NCI-H2081 treated with DMSO at 0.1 percent for 48 hours (cell line): ENCODE measurements at places on chromosomes 16 and 17.

- DNase-seq = no peak
Observed at GRCh38 chr17:43446773-43447172, 37.0 kb upstream of the DHX8 start.

DNA sequence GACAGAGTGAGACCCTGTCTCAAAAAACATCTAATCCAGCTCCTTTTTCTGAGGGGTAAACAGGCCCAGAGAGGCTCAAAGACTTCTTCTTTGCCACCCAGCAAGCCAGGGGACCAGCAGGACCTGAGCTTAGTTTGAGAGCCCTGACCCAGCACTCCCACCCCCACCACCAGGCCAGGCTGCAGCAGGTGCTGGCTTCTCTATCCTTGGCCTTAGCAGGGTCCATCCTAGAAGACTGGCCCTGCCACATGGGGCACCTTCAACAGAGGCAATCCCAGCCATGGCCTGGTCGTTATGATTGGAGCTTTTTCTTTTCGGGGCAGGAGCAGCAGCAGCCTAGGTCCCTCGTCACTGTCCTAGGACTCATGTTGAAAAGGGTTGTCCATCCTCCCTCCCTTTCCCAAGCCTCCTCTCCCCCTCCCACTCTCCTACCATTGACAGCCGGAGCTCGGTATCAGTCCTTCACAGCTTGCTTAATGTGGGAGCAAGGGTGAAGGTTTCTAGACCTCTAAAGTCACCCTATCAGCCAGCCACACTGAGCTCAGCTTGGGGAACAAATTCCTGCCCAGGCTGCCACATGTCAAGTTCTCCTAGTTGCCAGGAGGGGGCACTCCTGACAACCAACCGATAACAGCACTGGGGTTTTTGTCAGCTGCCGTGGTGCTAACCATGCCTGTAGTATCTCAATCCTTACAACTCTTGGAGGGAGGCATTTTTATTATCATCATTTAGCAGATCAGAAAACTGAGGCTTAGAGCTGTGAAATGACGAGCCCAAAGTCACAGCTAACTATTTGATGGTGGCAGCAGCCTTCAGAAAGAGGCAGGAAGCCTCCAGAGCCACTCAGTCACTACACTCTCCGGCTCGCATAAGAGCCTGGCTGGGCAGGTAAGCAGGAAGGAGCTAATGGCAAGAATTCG, 11.2 kb downstream of the MRPL27 start:
- no peak for DNase-seq

DNA sequence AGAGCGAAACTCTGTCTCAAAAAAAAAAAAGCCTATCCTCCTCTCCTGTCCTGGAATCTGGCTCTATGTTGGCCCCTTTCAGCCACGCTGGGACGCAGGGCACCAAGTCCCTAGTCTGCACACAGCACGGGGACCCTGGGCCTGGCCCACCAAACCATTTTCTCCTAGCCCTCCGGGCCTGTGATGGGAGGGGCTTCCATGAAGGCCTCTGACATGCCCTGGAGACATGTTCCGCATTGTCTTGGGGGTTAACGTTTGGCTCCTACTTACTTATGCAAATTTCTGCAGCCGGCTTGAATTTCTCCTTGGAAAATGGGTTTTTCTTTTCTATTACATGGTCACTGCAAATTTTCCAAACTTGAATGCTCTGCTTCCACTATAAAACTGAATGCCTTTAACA, 12.6 kb upstream of the GPT2 start:
- DNase-seq = no peak

DNA sequence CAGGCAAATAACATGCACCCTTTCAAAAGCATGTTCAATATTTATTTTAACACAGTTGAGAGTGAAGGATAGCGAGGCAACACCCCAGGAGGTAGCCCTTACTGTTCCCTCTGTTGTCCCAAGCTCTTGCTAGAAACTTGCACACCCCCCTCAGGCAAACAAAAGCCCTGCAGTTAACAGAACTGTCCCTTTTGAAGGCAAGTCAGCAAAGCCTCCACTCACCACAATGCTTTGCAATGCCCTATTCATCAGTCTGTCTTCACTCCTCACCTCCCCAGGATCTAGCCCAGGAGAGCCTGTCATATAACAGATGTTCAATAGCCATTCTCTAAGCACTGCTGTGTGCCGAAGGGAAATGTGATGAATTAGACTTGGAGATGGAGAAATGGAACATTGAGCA, 3.5 kb upstream of the CNEP1R1 start:
- no peak for DNase-seq

DNA sequence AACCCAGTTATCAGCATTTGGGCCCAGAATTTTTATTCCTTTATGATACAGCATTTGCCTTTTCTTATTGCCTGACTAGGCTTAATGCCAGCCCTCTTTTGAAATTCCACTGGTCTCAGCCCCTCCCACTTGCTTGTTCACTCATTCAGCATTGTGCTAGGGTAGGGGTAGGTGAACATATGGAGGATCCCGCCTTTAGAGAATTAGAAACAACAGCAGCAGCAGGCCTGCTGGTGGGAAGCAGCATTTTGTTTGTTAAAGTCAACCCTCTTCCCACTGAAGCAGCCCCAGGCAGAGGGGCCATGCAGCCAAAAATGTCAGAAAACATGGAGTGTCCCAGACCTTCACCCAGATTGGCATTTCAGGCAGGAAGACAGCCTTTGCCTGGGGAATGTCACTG, 1355.2 kb downstream of the CDH8 start:
- no peak for DNase-seq

DNA sequence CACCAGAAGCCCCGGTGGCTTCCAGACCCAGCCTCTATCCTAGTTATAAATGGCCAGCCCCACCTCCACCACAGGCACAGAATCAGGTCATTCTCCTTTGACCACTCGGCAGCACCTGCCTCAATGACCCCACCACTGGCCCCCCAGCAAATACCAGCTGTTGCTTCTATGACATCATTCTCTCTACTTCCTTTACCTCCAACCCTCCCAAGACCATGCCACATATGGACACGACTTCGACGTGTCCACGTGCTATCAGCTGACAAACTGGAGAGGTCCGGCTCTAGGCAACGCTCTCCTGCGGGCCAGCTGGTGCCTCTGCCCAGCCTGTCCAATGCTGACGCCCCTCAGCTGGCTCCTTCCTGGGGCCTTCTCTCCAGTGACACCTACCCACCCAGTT, 5.9 kb downstream of the ALYREF start:
- no peak for DNase-seq

GRCh38 chr17:83199500-83200201, 120.2 kb downstream of the METRNL start:
- no peak for DNase-seq

DNA sequence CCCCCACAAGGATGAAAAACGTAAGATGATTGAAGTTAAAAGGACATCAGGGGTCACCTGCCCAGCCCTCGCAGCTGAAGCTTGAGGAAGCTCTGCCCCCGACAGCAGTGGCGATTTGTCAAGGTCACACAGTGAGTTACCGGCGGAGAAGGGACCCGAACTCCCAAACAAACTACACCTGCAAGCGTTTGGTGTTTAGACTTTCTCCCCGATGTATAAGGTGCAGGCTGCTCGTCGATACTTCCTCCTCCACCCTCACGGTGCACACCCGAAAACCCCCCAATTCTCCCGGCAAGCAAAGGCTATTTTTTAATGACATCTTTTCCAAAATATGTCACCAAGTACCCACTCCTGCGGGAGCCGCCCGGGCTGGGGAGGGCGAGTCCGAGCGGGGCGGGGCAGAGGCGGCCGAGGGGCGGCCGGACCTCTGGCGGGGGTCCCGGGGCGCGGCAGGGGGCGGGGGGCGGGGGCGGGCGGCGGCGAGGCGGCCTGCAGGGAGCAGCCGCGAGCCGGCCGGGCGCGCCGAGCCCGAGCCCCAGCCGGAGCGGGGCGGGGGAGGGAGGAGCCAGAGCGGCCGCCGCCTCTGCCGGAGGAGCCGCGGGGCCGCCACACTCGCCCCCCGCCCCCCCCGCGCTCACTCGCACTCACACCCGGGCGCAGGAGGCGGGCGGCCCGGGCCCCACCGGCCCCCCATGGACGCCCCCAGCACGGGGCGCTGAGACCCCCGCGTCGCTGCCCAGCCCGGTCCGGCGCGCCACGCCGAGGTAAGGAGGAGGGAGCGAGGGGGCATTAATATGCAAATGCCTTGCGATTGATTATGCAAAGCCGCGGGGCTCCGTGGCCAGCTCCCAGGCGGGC, at the start of gene THRA:
TSS of gene THRA (plus strand) at position 637 of the 858 bp plus-strand sequence. CDS start 11,524 bp downstream, outside the sequence.
- DNase-seq = no peak

DNA sequence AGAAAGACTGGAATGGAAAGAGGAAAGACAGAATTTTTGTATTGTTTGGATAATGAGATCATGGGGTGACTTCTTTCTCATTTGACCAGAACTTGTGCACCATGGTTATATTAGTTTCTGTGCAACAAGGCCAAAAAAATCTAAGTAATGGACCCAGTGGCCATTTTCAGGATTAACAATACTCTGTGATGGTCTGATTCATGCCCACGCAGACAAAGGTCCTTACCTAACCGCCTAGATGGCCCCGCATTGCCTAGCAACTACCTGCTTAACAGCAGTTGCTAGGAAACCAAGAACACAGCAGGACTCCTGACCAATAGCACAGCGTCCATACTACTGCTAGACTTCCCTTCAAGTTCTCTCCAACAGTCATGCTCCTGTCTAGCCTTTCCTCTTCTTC, 22.4 kb downstream of the MIS12 start:
- no peak for DNase-seq

DNA sequence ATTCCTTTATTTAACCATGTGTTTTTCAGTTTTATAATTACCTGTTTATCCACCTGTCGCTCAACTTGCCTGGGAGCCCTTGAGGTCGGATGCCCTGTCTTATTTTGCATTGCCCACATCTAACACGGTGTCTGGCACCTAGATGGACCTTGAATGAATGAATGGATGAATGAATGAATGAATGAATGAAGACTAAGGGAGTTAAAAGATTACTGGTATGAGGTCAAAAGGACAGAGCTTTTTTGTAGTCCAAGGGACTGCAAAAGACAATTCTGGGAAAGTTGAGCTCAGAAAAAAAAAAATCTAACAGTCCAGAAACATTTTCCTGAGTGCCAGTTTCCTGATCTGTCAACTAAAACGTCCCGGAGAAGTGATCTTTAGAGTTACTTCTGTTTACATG, 244.6 kb upstream of the MYOCD start:
- DNase-seq = no peak

DNA sequence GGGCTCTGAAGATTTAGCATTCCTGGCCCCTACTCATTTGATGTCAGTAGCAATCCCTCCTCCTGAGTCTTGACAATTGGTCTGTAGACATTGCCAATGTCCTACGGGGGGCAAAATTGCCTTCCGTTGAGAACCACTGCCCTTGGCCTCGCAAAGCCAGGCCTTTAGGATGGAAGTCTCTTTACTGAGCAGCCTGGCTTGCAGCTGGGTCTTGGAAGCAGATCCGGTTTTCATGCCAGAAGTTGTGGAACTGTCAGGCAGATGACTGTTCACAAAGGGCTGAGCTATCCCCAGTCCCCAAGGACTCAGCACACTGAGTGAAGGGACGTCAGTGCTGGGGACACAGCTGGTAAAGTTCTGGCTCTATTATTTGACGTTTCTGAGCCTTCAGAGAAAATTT, 83.2 kb downstream of the WSCD1 start:
- DNase-seq = no peak

GRCh38 chr16:1261131-1261892, 5.4 kb downstream of the TPSD1 start:
- DNase-seq = no peak

- DNase-seq = no peak
Observed at GRCh38 chr16:14628806-14629611, 1.1 kb downstream of the PARN start.

- no peak for DNase-seq
Observed at GRCh38 chr17:48441231-48441711, 11.3 kb upstream of the SKAP1 start.

DNA sequence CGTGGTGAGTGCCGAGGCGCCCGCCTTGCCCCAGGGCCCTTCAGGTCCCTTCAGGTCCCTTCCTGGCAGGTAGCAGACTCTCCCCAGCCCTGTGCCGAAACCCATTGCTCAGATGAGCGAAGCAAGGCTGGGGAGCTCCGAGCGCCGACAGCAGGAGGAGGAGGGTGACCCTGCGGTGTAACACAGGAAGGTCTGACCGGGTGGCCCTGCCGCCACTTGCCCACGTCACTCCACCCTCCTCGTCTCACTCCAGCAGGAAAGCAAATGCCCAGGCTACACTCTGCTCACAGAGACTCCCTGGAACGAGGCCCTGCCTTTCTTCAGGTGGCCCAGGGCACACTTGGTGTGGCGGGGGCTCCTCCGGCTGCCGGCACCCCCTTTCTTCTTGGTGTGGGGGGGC, 57.2 kb downstream of the ACTG1 start:
- no peak for DNase-seq

DNA sequence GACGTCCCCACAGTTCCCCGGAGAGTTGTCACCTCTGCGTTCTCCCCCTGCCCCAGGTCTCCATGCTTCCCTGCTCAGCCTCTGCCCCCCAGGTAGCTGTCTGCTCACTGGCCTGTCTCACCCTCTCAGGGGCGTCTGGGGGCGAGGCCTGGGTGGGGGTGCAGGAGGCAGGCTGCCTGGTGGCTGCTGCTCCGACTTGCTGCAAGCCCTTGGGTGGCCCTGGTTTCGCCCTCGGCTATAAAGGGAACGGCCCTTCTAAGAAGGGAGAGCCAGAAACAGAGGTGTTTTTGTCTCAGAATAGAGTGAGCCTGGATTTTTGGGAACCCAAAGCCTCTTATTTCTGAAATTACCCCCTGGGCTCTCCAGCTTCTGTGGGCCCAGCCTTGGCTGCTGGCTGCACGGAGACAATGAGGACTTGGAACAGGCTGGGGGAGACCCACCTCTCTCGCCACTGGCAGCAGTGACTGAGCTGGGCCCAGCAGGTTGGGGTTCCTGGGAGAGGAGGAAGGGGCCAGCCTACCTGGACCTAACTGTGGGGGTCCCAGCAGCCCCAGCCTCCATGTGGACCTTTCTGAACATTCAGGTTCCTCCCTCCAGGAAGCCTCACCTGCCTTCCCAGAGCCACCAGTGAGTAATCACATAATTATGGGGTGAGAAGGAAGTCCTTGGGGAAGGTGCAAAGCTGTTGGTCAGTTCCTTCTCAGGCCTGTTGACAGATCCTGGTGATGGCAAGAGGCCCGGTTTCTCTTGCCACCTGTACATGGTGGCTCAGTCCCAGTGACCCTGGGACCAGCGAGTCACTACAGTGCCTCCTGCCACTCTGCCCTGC, 15.5 kb upstream of the SPNS2 start:
- no peak for DNase-seq

- DNase-seq = no peak
Observed at GRCh38 chr17:31320241-31320640, 1.2 kb downstream of the EVI2A start.

GRCh38 chr16:72666267-72666666, 381.7 kb downstream of the ZFHX3 start:
- no peak for DNase-seq

- no peak for DNase-seq
Observed at GRCh38 chr17:3683054-3683511, 12.9 kb downstream of the P2RX5 start.

GRCh38 chr16:87951552-87952538, 611 bp downstream of the BANP start:
- no peak for DNase-seq
